ENCODE measurements at places on chromosomes 16 and 17.
A peak's percentile ranks its signal among the peaks of the same experiment; 100 is the strongest.

GRCh38 chr17:50626037-50626574 is 8.6 kb upstream of the ABCC3 start:
- peak; percentile 37 for DNase-seq

DNA sequence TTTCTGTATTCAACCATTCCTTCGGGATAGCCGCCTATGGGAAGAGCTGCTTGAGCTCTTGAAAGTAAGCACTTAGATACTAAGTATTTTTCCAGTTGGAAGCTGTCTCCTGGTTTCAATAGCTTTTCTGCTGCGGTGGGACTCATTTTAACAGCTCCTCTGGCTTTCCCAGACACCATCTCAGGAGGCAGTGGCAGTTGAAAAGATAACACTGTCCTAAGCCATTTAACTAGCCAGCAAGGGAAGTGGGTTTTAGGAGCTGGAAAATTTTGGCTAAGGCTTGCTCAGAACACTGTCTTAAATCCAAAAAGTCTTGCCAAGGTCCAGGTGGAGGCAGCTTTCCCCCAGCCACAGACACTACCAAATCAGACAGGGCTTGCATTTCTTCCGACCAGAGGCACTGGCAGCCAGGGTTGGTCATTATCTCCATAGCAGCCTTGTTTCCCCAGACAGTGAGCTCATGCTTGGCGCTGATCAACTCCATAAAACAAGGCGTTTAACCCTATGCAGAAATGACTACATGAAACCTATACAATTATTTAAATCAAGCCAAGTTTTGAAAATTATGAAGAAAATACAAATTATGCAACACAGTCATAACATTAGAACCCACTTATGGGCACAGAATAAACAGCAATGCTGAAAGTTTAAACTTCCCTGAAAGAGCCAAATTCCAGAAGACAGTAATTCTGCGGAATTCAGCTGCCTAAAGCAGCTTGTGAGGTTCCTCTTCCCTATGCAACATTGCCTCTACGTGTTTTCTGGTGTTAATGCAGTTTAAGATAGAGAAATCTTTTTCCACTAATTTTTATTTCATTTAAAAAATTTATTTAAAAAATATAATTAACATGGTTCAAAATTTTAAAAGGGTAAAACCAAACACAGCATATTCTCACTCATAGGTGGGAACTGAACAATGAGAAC is 25.0 kb downstream of the GABARAPL2 start:
- no peak for DNase-seq

GRCh38 chr16:2507052-2507659 is 6.6 kb upstream of the ATP6V0C start:
- DNase-seq: no peak

DNA sequence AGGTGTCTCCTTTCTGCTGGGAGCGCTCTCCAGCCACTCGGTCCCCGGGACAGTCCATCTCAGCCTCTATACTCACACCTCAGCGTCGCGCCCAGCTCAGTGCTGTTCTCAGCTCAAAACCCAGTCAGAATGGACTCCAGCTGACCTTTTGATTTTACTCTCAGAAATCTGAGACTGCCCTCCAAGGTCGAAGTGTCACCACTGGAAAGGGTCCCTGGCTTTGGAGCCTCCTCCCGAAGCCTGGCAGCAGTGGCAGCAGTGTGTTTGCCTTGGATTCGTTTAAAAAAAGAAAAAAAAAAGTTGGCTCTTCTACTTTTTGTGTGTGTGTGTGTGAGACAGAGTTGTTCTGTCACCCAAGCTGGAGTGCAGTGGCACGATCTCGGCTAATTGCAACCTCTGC is 10.4 kb downstream of the KLHL36 start:
- DNase-seq: no peak

GRCh38 chr16:54000361-54000760 is 286.2 kb downstream of the IRX3 start:
- no peak for DNase-seq

GRCh38 chr16:68233835-68234187 is 2.1 kb downstream of the ESRP2 start:
- DNase-seq: no peak

GRCh38 chr17:38872027-38872511 is 2.2 kb downstream of the LASP1 start:
- no peak for DNase-seq

DNA sequence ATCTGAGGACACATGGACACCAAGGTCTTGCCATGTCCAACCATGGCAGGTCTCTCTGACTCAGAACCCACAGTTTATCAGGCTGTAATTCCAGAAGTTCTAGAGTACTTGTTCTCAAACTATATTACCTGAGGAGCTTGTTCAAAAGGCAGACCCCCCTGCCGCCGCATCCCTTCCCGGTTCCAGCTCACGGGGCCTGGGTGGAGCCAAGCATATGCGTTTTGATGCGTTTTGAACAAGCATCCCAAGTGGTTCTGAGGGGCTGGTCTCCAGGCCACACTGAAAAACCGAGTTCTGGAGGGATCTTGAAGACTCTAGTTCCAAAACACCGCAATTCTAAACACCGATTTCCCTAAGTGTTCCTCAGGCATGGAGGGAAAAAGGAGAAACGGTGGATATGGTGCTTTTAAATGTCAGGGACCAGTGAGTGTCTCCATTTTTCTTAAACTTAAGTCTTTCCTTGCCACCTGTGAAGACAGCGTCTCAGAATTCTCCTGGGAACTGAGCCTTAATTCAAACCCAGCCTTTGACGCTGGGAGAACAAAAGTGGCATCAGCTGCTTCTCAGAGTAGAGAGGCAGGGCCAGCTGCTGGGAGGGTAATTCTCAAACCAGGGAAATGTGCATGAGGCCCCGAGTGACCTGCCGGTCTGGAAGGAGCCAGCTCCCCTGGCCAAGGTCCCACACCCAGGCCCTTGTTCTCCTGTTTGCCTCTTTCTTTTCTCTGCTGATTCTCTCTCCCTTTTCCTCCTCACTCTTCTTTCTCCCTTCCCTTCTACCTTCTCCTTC is 84.4 kb upstream of the PLCG2 start:
- no peak for DNase-seq

- DNase-seq: no peak
Observed at GRCh38 chr16:22316411-22316811, 19.2 kb downstream of the POLR3E start.

DNA sequence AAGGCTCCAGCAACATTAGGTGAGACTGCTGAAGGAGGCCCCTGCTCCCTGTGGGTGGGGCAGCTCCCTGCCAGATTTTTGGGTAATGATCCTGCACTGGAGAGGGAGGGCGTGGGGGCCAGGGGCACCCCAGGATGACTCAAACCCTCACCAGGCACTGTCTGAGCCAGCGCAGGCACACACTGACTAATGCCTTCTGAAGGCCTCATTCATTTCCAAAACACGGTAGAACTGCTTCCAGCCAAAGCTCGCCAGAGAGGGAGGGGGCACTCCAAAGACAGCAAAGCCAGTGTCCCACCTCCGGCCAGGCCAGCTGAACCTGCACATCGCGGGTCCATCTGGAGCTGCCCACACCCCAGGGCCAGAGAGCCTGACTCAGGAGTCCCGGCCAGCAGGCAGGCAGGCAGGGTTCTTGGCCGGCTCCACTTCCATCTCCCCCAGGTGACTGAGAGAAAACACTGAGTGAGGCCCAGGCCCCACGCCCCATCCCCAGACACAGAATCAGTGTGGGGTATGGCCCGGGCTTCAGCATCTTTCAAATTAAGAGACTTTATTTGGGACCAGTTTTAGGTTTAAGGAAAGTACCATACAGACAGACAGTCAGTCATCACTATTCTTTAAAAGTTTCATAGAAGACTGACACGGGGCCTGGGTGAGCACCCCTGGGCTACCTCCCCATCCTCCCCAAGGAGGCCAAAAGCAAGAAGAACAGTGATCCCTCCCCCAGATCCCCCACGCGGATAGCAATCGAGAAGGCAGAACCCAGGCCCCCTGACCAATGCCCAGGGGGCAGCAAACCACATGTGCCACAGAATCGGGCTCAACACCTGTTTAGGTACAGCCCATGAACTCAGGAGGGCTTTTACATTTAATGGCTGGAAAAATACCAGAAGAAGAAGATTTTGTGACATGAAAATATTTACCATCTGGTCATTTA is 2.3 kb downstream of the PIEZO1 start:
- no peak for DNase-seq

DNA sequence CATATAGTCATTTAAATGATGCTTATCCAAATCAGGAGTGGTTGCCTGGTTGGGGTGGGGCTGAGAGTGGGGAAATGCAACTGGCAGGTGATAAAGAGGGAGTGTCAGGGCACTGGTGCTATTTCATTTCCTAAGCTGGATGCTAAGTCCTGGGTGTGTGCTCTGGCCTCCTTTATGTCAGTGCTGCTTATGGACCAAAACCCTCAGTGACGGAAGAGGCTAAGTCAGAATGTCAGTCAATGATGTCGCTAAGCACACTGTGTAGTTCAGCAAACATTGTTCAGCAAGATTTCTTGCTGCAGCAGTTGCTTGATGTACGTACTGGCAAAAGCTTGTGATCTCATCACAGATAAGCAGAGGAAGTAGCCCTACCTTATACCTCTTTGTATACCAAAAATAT is 16.4 kb upstream of the FLCN start:
- DNase-seq: no peak

GRCh38 chr17:78316867-78317789 is 42.7 kb downstream of the SOCS3 start:
- no peak for DNase-seq

- DNase-seq: no peak
Observed at GRCh38 chr17:14268264-14268663, 31.6 kb upstream of the CDRT15 start.

- DNase-seq: peak; percentile 63
Observed at GRCh38 chr16:11251525-11252481, 4.2 kb downstream of the SOCS1 start.

DNA sequence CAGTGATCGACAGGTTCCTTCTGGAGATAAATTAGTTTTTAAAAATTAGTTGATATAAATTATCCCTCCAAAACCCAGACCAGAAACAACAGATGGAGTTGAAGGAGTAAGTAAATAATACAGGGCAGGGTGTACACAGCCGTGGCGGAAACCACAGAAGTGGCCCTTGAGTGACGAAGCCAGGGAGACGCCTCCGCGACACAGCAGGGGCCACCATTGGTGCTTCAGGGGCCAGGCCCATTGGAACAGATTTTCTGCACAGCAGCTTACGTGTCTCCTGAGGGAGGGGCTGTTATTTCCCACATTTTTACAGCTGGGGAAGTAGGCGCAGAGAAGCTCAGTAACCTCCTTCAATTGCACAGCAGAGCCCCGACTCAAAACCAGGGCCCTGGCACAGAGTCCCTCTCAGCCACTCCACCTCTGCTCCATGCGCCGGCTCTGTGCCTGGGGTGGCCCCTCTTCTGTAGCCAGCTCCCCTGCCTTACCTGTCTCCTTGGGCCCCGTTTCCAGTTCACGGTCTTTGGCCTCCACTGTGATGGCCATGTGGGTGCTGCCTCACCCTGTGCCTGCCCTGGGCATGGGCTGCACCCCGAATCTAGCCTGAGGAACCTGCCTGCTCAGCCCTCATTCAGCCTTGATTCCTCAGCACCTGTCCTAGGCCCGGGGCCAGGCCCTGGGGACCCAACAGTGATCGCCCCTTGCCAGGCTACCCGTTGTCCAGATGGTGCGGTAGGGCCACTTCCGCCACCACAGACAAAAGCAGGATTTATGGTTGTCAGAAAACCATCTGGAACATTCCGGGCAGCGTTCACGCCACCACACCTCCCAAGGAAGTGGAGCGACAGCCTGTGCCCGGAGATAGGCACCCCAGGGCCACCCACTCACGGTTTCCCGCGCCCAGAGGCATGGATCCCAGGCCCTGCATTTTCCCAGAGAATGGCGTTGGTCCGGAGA is 128.5 kb upstream of the GSE1 start:
- DNase-seq: no peak

- DNase-seq: peak; percentile 50
Observed at GRCh38 chr16:65410801-65411200, 288.9 kb upstream of the CDH11 start.

- no peak for DNase-seq
Observed at GRCh38 chr17:76696763-76697701, 13.7 kb downstream of the MXRA7 start.

GRCh38 chr17:9487406-9487805 is 88.2 kb downstream of the STX8 start:
- no peak for DNase-seq

DNA sequence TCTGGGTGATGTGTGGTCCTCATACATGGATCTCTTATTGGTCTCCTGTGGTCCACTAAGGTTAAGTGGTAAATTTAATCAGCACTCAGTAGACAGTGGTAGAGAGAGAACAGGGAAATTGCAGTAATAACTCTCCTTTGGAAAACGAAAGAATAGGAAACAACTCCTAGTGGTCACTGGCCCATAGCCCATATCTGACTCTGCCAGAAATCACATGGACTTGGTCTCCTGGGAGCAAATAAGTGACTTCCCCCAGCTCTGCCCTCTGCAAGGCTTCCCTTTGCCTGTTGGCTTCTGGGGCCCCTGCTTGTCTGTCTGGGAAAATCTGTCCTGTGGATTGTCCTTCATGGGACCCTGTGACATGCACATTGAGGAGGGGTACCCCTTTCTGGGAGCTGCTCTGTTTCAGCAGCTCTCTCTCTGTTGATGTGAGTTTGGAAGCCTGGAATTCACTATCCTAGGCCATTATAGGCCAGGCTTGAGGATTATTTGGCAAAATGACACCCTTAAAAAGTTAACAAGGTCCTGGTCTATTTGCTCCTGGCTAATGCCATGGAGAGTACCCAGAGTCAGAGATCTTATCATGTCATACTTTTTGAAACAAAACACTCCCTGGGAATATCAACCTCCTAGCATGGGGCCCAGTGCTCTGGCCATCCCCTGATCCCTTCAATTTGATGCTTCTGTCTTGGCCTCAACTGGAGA is 58.0 kb upstream of the HNF1B start:
- no peak for DNase-seq

GRCh38 chr17:82330322-82331239 is 3.0 kb downstream of the SECTM1 start:
- peak; percentile 30 for DNase-seq

GRCh38 chr16:73846007-73846330 is 450.6 kb upstream of the PSMD7 start:
- no peak for DNase-seq

GRCh38 chr17:79991140-79991923 is 44.3 kb downstream of the TBC1D16 start:
- peak; percentile 43 for DNase-seq

GRCh38 chr17:72457712-72458111 is 336.9 kb downstream of the SOX9 start:
- DNase-seq: no peak

DNA sequence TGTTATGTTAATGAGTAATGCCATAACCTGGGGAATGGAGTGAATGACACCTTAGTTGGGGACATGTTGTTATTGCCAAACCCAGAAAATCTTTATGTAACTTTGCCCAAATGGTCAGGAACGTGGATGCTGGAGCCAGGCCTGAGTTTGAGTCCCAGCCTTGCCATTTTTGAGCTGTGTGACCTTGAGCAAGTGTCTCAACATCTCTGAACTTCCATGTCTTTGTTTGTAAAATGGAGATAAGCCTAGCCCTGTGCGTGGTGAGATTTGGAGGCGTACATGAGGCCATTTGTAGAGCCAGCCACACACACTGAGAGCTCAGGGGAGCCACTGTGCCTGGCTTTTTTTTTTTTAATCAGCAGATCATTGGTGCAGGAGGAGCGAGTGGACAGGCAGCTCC is 247.3 kb downstream of the FOXL1 start:
- DNase-seq: no peak

Measured in AG04450 (cell line).